Vagina (tissue), 2 donors: ENCODE measurements at places on chromosomes 4 and X. TPM values are rescaled to one million over a fixed set of nuclear protein-coding genes. Genes with fewer than 3 reads are reported as not detected.

GRCh38 chr4:182245541-182246215 is 2.5 kb downstream of the TENM3 start:
- H3K4me1 ChIP-seq = peaks cover 7% of the 10 kb centered on the region
- H3K27ac ChIP-seq = no peak overlapping the region
- H3K27me3 ChIP-seq = no peaks in the 10 kb centered on the region
- DNase-seq = no peak

DNA sequence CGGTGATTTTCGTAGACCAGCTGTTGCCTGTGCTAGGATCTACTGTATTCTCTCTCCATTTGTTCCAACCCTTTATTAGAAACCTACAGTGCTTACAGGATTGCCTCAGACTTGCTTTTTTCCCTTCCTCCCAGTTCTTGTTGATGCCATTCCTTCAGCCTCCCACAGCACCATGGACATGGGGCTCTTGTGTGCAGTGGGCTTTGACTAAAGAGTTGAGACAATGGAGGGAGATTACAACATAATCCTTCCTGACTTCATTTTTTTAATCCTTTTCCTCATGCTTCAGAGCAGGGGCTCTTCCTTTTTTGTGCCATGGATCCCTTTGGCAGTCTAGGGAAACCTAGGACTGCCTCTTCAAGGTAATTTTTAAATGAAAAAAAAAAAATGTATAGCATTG is 92.1 kb downstream of the BMPR1B start:
- H3K4me1 ChIP-seq = no peaks in the 10 kb centered on the region
- no peak overlapping the region for H3K27ac ChIP-seq
- H3K36me3 ChIP-seq = no peaks in the 10 kb centered on the region
- DNase-seq = no peak
- no peaks in the 10 kb centered on the region for H3K27me3 ChIP-seq
- no peak overlapping the region for H3K4me3 ChIP-seq

DNA sequence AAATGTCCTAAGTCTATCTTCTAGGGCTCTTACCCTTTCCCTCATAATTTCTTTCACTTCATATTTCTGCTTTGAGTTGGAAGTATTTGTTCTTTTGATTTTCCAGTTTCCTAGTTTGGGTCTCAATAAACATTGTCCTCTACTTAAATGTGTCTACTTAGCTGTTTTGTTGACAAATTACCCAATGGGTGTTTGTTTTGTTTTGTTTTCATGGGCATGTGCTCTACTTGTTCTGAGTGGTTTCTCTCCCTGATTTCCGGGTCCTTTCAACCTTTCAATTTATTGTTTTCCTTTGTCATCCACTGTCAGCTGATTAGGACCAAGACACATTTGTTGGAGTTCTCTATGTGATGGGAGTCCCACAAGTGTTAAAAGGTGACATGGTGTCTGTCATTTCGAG is 1181.4 kb downstream of the RPA4 start:
- no peak overlapping the region for H3K27ac ChIP-seq
- no peak overlapping the region for H3K4me3 ChIP-seq
- H3K27me3 ChIP-seq = no peaks in the 10 kb centered on the region
- DNase-seq = no peak

DNA sequence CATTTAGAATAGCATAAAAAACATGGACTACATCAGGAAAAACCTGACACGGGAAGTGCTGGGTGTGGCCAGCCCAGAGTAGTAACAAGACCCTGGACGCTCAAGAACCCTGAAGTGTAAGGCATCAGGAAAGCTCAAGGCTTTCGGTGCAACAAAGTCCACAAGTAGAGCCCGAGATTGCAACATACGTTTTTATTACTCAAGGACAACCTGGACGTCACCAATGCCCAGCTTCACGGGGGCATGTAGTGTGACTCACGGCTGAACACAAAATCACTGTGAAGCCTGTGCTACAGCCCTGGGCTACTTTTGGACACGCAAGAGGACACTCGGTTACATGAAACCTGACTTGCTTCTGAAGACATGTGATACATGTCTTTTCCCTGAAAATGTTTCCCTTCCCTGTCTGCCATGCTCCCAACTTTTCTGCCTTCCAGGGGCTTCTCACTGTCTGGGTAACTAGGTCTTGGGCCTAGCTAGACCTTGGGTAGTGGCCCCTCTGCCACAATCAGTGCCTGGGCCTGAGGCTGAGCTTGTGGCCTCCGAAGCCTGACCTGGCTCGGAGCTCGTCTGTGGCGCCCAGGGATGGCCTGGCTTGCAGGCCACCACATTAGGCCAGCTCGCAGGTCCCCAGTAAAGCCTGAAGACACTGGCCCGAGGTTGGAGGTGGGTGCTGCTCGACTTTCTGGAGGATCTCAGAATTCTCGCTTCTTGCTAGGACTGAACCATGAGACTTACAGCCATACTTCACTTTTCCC is 9.2 kb downstream of the IRAK1 start:
- no peak overlapping the region for H3K4me3 ChIP-seq
- no peaks in the 10 kb centered on the region for H3K27me3 ChIP-seq
- peaks cover 10% of the 10 kb centered on the region for H3K4me1 ChIP-seq
- H3K27ac ChIP-seq = no peak overlapping the region
- no peak for DNase-seq
- H3K36me3 ChIP-seq = no peaks in the 10 kb centered on the region

DNA sequence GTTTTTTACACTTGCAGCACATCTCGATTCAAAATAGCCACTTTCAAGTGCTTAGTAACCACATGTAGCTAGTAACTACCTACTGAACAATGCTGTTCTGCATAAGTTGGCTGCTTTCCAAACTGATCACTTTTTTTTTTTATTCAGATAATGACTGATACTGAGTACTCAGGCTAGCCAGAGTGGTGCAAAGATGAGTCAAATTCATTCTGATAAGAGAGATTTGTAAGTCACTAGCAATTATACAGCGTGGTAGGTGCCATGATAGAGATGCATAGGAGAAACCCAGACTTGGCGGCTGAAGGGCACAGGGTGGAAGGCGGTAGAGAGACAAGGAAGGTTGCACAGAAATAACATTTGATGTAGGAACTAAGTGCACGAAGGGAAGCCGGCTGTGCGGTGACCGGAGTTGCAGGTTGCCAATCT is 357 bp upstream of the IGBP1 start:
- no peak for DNase-seq
- no peaks in the 10 kb centered on the region for H3K27me3 ChIP-seq
- H3K4me3 ChIP-seq = peak overlapping the region; percentile 35
- H3K36me3 ChIP-seq = no peaks in the 10 kb centered on the region
- H3K27ac ChIP-seq = peak overlapping the region; percentile 81
- peaks cover 13% of the 10 kb centered on the region for H3K4me1 ChIP-seq

DNA sequence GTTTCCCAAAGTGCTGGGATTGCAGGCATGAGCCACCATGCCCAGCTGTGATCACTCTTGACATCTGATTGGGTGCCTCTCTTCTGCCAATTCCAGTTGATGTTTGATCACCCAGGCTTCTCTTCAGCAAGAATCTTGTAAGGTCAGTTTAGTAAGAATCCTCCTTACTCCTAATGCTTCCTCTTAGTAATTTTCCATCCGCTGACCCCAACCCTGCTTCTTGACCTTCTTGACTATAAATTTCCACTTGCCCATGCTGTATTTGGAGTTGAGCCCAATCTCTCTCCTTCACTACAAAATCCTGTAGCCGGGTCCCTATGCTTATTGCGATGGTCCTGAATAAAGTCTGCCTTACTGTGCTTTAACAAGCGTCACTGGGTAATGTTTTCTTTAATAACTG is 75.4 kb downstream of the DDIT4L start:
- no peak overlapping the region for H3K4me3 ChIP-seq
- no peaks in the 10 kb centered on the region for H3K36me3 ChIP-seq
- no peak overlapping the region for H3K27ac ChIP-seq
- no peak for DNase-seq

DNA sequence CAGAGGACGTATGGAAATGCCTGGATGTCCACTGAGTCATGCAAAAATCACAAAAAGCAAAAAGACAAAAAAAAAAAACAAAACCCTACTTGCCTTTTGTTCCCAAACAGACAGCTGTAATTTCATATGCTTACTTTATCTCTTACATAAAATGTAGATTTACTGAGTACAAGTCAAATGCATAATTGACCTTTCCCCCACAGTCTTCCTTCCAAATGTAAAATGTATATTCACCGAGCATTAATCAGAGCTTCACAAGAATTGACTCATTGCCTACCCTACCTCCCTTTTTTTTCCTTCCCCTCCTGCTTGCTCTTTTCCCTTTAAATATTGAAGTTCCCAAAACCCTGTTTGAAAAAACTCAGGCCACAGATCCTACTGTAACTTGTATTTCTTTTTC is 32.5 kb upstream of the TMPRSS11B start:
- no peaks in the 10 kb centered on the region for H3K36me3 ChIP-seq
- no peak for DNase-seq
- H3K27me3 ChIP-seq = no peaks in the 10 kb centered on the region
- no peaks in the 10 kb centered on the region for H3K4me1 ChIP-seq
- H3K27ac ChIP-seq = no peak overlapping the region

GRCh38 chr4:113446019-113446418 is 315.5 kb downstream of the CAMK2D start:
- peak overlapping the region; percentile 58 for H3K27ac ChIP-seq
- H3K36me3 ChIP-seq = no peaks in the 10 kb centered on the region
- H3K4me3 ChIP-seq = no peak overlapping the region
- DNase-seq = no peak

GRCh38 chr4:180665481-180665880 is 1577.7 kb upstream of the TENM3 start:
- no peak overlapping the region for H3K27ac ChIP-seq
- H3K4me1 ChIP-seq = no peaks in the 10 kb centered on the region
- no peaks in the 10 kb centered on the region for H3K27me3 ChIP-seq
- no peak for DNase-seq

DNA sequence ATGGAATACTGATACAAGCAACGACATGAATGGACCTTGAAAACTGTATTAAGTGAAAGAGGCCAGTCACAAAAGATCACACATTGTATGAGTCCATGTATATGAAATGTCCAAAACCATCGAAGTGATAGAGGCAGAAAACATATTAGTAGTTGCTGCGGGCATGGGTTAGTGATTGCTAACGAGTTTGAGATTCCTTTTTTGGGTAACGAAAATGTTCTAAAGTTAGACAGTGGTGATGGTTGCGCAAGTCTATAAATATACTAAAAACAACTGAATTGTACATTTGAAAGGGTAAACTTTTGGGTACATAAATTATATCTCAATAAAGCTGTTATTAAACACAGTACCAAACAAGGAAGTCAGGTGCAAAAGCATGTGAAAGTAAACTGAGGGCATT is 234.5 kb downstream of the FBXW7 start:
- H3K4me1 ChIP-seq = no peaks in the 10 kb centered on the region
- no peaks in the 10 kb centered on the region for H3K27me3 ChIP-seq
- DNase-seq = no peak
- H3K27ac ChIP-seq = no peak overlapping the region
- H3K4me3 ChIP-seq = no peak overlapping the region

DNA sequence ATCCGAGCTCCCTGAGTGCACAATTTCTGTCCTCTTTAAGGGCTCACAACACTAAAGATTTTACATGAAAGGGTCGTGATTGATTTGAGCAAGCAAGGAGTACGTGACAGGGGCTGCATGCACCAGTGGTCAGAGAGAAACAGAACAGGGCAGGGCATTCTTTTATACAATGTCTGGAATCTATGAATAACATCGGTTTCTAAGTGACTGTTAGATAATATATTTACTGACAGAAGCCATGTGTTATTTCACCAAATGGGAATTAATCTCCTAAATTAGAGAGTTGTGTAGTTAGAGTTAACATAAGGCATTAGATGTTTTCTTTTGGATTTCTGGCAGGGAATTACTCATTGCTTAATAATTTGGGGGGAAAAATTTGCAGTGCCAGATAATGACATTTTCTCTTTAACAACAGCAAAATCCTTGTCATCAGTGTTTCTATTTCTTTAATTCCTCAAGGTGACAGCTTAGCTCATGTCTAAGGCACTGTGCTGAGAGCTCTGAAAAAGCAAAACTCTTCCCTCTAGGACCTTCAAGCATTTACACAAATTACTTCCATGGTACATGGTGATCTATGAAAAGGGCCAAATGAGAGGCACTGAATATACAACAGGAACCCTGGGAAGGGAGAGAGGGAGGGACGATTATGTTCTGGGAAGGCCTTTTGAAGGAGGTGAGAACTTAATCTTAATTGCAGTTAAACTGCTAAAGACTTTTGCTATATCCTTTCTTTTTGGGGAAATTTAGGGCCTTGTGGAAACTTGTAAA is 145.0 kb downstream of the RTL3 start:
- DNase-seq = no peak
- no peaks in the 10 kb centered on the region for H3K27me3 ChIP-seq
- H3K36me3 ChIP-seq = no peaks in the 10 kb centered on the region

DNA sequence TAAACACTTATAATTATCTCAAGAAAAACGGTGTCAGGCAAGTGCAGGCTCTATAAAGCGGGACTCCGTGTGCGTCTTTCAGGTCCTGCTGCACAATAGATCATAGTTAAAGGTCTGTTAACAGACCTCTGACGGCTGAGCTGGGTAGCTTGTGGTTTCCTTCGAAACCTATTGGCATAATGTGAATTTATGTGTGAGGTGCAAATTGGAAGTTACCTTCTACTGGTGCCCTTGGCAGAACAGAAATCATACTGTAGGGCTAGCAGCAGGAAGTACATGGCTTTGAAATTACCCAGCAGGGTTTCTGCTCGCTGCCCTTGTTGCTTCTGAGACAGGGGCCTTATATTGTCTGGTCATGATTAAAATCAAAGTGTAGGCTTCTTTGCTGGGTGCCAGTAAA is 216.4 kb upstream of the HAND2 start:
- H3K36me3 ChIP-seq = no peaks in the 10 kb centered on the region
- no peak overlapping the region for H3K4me3 ChIP-seq

The DMRTC1 gene
- total RNA-seq = 2.2 TPM

The ITM2A gene
- total RNA-seq = 89.4 TPM
